ENCODE measurements at places on chromosomes 1 and 21.

GRCh38 chr1:58258082-58258481 is 288.4 kb downstream of the OMA1 start:
- no peak for DNase-seq

DNA sequence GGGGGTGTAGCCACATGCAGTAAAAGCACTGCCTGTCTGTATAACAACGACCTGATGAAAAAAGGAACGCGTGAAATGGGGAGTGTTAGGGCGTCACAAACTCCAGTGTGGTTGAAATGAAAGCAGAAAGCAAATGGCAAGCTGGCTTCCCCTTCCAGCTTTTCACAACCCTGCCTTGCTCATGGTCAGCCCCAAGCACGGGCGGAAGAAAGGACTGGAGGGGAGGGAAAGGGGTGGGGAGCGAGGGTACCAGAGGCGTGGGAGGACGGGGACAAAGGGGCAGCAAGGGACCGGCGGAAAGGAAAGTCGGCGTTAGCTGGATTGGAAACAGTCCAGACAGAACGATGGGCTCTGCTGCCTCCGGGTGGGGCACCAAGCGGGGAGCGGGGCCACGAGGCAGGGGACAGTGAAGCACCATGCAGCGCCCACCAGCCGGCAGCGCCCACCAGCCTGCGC is 9.6 kb downstream of the VPS26C start:
- DNase-seq = no peak

GRCh38 chr1:48744032-48744431 is 32.7 kb downstream of the BEND5 start:
- DNase-seq = peak; percentile 30

GRCh38 chr1:2439369-2439768 is 27.0 kb upstream of the PEX10 start:
- DNase-seq = no peak

DNA sequence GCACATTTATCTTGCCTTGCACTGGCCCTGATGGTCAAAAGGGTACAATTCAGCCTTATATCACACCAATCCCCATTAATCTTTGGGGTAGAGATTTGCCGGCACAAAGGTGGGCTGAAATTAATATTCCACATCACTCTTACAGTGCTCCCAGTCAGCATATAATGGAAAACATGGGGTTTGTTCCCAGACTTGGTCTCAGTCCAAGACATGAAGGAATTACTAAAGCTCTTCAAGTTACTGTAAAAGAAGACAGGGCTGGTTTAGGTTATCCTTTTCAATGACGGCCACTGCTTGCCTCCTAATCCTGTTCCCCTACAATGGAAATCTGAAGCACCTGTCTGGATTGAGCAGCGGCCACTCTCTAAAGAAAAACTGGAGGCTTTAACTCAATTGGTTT is 160.7 kb downstream of the IER5 start:
- no peak for DNase-seq

DNA sequence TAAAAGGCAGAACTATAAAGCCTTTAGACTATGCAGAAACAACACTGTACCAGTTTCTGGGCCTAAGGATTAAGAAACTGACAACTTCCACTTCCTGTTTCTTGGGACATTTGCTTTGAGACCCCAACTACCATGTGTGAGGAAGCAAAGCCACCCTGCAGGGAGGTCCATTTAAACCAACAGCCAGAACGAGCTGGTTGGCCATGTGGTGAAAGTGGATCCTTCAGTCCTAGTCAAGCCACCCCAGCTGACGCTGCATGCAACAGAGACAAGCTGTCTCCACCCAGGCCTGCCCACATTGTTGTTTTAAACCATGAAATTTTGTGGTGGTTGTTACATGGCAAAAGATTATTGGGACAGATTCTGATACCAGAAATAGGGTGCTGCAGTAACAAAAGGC is 31.8 kb upstream of the SLFNL1 start:
- DNase-seq = no peak

GRCh38 chr1:85478366-85478765 is 13.4 kb upstream of the DDAH1 start:
- no peak for DNase-seq

DNA sequence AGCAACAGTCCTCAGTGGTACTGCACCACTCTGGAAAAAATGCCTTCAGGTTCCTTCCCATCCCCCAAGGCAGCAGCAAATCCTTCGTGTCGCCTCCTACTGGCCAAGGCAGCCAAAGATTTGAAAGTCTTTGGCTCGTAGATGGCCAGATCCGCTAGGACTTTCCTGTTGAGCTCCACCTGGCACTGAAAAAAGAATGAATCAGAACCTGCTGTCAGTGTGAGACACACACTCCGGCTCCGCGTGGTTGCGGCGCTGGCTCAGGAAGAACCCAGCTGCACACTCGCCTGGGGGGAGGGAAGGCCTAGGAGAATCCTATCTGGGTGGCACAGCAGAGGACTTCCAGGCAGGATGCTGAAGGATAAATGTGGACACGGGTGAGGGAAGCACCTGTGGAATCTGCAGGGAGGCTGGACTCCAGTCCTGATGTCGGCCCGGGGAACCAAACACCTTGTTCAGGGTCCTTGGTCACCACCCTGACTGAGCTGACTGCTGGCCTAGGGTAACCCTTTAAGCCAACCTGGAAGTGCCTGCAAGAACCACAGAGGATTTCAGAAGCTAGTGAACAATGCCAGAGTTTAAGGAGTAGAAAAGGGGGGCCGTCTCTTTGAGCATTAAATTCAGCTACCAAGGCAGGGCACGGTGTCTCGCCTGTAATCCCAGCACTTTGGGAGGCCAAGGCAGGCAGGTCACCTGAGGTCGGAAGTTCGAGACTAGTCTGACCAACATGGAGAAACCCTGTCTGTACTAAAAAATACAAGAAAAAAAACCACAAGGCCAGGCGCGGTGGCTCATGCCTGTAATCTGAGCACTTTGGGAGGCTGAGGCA is 3.2 kb upstream of the CCNL2 start:
- peak; percentile 16 for DNase-seq

- peak; percentile 75 for DNase-seq
These were observed 40.1 kb downstream of the TLR5 start for GRCh38 chr1:223102797-223103533.

DNA sequence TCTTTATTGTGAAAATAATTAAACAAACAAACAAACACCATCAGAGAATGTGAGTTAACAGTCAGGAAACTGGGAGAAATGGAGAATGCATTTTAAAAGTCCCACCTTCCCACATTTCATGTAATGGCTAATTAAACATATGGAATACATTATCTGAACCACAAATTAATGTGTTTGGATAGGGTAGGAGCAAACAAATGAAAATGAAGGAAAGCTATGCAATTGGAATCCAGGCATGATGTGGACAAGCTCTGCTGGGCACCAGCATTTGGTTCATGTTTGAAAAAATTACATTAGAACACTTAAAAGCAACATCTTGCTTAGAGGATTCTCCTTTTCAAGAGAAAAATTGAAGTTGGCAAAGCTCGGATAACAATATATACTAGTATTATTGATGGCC is 628.1 kb downstream of the LMO4 start:
- no peak for DNase-seq

DNA sequence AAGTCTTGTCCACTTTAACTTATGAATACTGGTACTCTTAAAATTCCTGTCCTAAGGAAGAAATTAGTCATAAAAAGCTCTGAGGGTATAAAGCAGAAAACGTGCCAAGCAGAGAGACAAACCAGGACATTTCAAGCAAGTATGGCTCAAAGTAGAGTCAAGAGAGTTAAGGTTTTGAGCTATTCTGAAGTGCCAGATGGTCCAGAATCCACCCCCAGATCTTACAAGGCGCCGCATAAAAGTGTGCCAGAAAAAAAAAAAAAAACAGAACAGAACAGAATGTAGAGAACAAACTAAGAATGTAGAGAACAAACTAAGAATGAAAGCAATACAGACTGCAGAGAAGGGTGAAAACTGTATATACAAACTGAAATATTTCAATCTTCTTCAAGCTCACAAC is 12.5 kb downstream of the EPS15 start:
- no peak for DNase-seq

GRCh38 chr1:80427881-80428280 is 1372.9 kb upstream of the ADGRL2 start:
- no peak for DNase-seq

DNA sequence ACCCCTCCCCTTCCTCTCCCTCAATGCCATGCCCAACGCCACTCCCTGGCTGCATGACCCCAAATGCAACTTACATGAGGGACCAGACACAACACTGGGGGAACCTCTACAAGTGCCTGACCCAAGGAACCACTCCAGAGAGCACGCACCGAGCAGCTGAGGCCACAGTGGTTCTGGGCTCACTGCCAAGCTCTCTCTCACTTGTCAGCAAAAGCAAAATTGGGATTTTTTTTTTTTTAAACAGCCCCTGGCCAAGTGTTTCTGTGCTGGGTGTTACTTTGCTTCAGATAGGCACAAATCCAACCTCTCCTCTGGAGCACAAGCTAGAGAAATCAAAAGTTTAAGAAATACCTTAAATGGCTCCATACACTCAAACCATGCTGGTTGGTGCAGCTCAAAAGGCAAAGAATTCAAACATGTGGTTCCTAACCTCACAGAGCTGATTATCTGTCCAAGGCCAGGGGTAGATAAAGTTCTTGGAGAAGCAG is 363.0 kb downstream of the SETD4 start:
- peak; percentile 92 for DNase-seq

GRCh38 chr1:19811206-19811851 is 3.8 kb downstream of the RNF186 start:
- no peak for DNase-seq

- no peak for DNase-seq
These were observed 9.5 kb downstream of the GPR137B start for GRCh38 chr1:236151739-236152424.

DNA sequence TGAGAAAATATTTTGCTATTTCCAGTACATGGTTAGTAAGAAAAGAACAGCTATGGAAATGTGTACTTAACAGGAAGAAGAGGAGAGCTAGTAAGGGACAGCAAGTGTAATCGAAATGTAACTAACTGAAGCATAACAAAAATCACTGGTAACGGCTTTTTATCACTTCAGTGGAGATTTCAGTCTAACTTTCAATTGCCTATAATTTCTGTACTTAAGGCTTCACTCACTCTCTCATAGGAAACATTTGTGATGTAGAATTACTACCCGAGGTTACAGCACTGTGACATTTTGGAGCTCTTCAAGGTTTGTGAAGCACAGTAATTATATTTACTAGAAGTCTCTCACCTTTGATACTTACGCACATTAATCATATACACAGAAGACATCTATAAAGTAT is 1119.1 kb downstream of the AMY1C start:
- no peak for DNase-seq

- peak; percentile 77 for DNase-seq
These were observed 4.0 kb upstream of the GPR3 start for GRCh38 chr1:27388337-27389005.

- no peak for DNase-seq
These were observed 37.9 kb downstream of the CDK18 start for GRCh38 chr1:205542367-205542766.

- no peak for DNase-seq
These were observed 114.5 kb upstream of the LYPLAL1 start for GRCh38 chr1:219058891-219059820.

GRCh38 chr1:118101999-118102398 is 83.0 kb downstream of the SPAG17 start:
- DNase-seq = no peak

GRCh38 chr1:44208226-44208625 is 5.0 kb upstream of the DMAP1 start:
- DNase-seq = no peak

GRCh38 chr1:222754366-222755139 is 17.6 kb downstream of the FAM177B start:
- DNase-seq = no peak

DNA sequence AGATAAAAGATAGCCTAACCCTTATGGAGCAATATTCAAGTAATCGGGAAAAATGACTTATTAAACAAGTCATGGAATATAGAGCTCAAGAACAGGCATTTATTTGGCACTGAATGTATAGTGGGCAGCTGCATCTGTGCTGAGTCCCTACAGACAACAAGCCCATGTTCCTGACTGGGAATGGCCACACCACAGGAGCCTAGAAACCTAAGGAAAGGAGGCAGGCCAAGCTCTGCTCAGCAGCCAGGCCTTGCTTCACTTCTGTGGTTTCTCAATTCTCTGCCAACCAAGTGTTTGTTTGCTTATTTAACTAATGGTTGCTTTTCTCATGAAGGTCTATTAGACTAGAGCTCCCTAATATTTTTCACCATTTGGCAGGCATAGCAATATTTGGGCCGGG is 21.5 kb downstream of the AK2 start:
- DNase-seq = no peak

DNA sequence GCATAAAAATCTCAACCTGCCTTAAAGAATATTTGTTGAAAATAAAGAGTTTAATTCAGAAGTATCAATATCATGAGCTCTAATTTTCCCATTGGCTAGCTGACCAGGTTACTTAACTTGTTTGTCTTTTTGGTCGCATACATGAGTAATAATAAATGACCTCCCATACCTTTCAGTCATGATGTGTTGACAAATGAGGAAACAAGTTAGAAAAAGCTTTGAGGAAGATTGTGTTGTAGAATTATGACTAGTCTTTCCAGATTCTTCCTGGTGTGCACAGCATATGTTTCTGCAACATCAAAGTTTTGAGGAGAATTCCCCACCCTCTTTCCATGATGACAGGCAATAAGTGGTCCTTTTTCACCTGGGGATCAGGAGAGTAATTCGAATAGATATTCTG is 17.6 kb upstream of the PAPPA2 start:
- DNase-seq = no peak

GRCh38 chr21:44326716-44327602 is 12.2 kb downstream of the CFAP410 start:
- peak; percentile 16 for DNase-seq
